ENCODE measurements at places on chromosomes 6 and 20. TPM values are rescaled to one million over a fixed set of nuclear protein-coding genes. Genes with fewer than 3 reads are reported as not detected.

KCNB1 gene
- total RNA-seq: 0.99 TPM

CCN5 gene
- 40.4 TPM for total RNA-seq

MSH5 gene
- total RNA-seq: 17.0 TPM

CRYBG1 gene
- 0.40 TPM for total RNA-seq

MAS1 gene
- not detected for total RNA-seq

BPIFB4 gene
- total RNA-seq: not detected

TMEM242 gene
- 6.6 TPM for total RNA-seq

TTK gene
- 18.9 TPM for total RNA-seq

SAMD10 gene
- not detected for total RNA-seq

PTCHD4 gene
- not detected for total RNA-seq

GLP1R gene
- not detected for total RNA-seq

VTA1 gene
- 36.0 TPM for total RNA-seq

SLC13A3 gene
- not detected for total RNA-seq

WFDC12 gene
- total RNA-seq: not detected

BTNL2 gene
- total RNA-seq: not detected

TMEM244 gene
- total RNA-seq: not detected

OR2H1 gene
- not detected for total RNA-seq

KHDC1L gene
- total RNA-seq: 0.32 TPM

FAM135A gene
- total RNA-seq: 7.2 TPM

ERVFRD-1 gene
- not detected for total RNA-seq

SLC17A4 gene
- total RNA-seq: not detected

RNASET2 gene
- 13.4 TPM for total RNA-seq

PPIL6 gene
- total RNA-seq: 0.94 TPM
